ENCODE measurements at places on chromosomes 7 and 10. TPM values are rescaled to one million over a fixed set of nuclear protein-coding genes. Genes with fewer than 3 reads are reported as not detected.

DNA sequence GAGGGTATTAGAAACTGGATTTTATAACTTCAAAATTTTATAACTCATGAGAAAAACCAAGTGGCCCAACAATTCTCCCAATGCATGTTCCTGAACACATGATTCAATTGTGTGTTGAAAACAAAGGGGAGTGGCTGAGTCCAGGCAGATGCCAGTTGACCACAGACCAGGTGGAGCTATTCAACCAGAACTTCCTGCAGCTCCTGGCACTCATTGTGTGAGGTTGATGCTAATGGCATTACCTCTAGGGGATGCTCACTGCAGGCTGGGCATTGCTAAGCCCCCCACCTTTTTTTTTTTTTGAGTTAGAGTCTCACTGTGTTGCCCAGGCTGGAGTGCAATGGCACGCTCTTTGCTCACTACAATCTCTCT, 20.3 kb downstream of the MYOF start:
- peak; percentile 81 for DNase-seq

DNA sequence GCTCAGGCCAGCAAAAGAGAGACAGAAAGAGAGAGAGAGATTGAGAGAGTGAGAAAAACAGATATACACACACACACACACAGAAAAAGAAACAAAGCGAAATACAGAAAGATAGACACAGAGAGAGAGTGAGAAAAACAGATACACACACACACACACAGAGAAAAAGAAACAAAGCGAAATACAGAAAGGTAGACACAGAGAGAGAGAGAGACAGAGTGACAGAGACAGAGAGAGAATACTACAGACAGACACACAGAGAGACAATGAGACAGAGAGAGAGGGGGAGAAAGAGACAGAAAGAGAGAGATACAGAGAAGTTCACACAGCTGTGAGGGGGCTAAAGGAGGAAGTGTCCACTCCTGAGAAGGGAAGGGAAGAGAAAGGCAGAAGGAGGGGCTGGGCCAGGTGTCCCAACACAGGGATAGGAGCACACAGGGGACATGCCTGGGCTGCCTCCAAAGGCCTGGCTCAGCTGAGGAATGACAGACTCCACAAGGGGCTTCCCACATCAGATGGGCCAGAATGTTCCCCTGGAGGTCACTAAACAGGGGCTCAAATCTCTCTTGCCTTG, 4.3 kb downstream of the GCK start:
- no peak for DNase-seq

Gene POLR2J
- 101 TPM for total RNA-seq

GRCh38 chr10:71231206-71231605, 18.8 kb downstream of the UNC5B start:
- no peak for DNase-seq

Gene CPED1
- 2.2 TPM for total RNA-seq

Gene HTR5A
- not detected for total RNA-seq

DNA sequence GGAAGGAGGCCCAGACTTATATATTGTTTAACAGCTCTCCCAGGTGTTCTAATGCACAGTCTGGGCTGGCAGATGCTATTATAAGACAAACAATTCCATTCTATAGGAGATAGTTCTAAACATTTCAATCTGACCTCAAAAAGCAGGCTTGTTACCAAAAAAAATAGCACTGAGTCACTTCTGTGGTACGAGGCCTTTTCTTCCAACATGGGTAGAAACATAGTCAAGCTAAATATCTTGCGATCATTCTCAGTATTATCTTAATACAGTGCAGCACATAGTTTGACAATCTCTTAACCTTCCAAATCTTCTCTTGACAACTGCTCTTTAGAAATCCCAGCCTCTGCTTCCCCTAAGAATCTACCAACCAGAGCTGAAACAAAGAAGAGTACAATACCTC, 46.6 kb upstream of the MKX start:
- DNase-seq, result no peak

- DNase-seq, result no peak
Measured at GRCh38 chr7:43463401-43463980, 119.4 kb upstream of the STK17A start.

DNA sequence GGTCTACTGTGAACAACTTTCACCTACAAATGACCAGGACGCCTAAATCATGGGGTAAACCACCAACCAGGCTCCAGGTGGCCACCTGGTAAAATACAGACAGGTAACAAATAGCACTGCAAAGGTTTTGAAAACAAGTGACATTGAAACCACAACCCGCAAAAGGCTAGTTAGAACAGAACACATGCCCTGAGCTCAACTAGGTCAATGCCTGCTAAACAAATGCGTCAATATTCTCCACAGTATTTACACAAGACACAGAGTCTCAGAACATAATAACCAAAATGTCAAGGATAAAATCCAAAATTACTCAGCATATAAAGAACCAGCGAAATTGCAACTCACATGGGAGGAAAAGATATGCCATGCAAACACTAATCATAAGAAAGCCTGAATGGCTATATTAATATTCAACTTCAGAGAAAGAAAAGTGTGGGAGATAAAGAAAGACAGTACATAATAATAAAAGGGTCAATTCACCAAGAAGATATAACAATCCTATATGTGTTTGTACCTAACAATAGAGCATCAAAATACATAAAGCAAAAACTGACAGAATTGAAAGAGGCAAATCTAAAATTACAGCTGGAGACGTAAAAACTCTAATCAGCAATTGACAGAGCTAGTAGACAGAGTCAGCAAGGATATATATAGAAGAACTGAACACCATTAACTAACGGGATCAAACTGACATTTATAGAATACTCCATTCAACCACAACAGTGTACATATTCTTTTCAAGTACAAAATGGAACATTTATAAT, 47.6 kb downstream of the SMURF1 start:
- DNase-seq, result no peak

DNA sequence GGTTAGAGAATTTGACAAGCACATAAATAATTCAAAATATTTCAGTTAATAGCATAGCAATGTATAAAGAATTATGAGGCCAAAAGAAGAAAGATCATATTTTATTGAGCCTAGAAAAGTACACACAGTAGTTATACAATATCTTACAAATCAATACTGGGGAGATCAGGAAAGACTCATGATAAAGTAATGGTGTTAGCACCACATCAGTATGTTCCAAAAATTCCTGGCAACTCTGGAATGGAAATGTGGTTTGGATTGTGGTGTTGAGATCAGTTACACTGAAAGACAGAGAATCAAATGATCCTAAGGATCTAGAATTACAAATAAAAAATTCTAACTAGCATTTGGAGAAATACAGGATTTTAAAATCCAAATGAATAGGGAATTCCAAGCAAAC, 420.5 kb upstream of the CNTNAP2 start:
- no peak for DNase-seq

GRCh38 chr7:29095631-29096445, 50.5 kb downstream of the CPVL start:
- DNase-seq, result no peak

Gene HTR7
- 0.62 TPM for total RNA-seq

DNA sequence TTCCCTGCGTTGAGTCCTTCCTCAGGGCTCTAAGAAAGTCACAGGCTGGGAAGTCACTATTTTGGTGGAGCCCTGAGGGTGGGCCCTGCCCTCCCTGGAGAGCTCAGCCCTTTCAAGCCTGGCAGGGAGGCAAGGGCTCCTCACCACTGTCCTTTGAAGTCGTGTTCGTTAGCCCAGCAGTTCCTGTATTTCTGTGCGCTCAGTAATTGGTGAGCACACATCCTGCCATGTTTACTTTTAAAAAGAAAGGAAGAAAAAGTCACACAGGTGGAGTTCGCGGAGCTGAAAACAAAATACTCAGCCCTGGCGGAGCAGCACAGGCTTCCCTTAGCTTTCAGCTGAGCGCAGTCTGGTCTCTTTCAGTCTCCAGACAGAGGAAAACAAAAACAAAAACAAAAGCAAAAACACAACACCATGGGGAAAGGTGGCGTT, 37.1 kb downstream of the PRKCQ start:
- DNase-seq, result no peak

- peak; percentile 66 for DNase-seq
Measured at GRCh38 chr10:11882646-11883375, 59.7 kb downstream of the PROSER2 start.

DNA sequence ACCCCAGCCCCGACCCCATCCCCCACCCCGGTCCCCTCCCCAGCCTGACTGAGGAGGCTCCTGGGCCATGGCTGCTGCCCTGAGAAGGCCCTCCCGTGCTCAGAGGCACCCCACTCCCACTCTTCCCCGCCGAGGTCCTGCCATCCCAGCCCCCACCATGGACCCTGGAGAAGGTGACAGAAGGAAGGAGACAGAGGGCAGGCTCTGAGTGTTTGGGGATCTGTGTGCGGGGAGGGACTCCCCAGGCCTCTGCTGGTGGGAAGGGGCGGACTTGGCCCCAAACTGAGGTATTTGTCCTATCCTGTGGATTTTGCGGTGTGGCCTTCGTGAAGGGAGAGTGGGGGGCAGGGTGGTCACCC, 53.4 kb downstream of the PWWP2B start:
- no peak for DNase-seq

DNA sequence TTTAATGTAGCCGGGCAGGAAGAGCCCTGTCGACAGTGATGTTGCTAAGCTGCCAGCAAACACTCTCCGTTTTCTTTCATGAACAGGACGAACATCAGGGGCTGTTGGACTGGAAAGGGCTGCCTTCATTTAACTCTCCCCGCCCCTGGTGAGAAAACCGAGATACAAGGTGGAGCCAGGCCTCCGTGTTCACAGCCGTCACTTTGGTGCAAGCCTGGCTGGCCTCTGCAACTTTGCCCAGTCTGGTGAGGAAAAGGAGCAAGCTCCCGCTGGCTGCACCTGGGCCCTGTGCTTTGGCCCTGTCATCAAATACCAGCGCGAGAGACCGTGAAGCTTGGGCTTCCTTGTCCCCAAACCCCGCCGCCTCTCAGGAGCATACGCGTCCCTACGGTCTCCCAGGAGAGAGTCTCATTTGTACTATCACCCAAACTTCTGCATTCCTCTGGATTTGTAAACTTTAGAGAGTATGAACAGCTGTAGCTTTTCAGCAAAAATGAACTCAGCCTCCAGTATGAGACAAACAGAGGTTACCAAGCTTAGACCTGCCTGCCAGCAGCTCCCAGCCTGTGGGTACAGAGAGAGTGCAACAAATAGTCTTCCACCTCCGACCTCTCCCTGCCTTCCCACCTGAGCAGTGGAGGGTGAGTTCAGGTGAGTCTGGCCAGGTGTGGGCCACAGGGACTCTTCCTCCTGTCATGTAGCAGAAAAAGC, 445.3 kb upstream of the MGMT start:
- DNase-seq, result no peak

Measured in PC-3 (cell line).